ENCODE measurements at places on chromosomes 7 and 10. TPM values are rescaled to one million over a fixed set of nuclear protein-coding genes. Genes with fewer than 3 reads are reported as not detected.

DNA sequence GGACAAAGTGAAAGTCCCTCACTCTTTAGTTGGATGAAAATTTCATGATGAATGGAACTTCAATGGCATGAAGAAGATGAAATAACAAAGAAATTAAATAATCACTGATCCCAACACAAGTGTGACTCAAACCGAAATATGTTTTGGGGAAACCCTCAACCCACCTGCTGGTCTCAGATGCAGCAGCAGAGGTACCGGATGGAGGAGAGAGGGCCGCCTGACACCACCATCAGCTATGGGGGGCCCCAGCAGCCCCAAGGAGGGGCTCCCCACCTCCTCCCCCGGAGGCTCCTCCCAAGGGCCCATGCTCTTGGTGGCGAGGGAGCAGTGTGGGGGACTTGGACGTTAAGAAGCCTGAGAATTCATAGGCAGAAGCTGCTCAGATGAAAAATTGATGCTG, 137.2 kb upstream of the ADARB2 start:
- no peak for DNase-seq

GRCh38 chr7:86980223-86980622, 79.2 kb downstream of the ELAPOR2 start:
- DNase-seq, result no peak

GRCh38 chr7:116626886-116627285, 45.1 kb upstream of the MET start:
- DNase-seq, result no peak

GRCh38 chr10:65864529-65864928, 1061.3 kb upstream of the LRRTM3 start:
- DNase-seq, result no peak

GRCh38 chr7:156223935-156224832, 411.9 kb upstream of the SHH start:
- DNase-seq, result no peak

DNA sequence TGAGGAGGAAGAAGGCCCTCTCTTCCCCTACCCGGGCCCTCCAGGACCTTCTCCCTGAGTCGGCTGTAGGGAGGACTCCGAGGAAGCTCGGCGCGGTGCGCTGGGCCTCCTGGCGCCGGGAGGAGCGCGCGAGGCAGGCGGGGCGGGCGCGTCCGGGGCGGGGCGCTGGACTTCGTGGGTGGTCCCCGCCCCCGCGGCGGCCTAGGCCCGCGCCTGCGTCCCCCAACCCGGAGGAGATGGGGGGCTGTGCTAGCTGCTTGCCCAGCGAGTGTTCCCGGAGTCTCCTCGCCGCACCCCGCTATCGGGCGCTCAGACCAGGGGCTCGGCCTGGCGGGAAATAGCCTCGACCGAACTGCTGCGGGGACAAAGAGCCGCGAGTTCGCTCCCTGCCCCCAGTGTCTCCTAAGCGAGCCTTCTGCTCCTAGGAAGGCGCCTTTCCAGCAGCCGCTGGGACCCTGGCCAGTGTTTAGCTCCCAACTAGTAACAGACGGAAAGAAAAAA, 19.2 kb upstream of the SMO start:
- DNase-seq, result peak; percentile 90

- DNase-seq, result peak; percentile 27
Observed at GRCh38 chr7:4175346-4175973, 506.6 kb upstream of the FOXK1 start.

The IKZF1 gene
- total RNA-seq, result 6.8 TPM

The DKK1 gene
- total RNA-seq, result not detected

The HDAC9 gene
- 42.2 TPM for total RNA-seq

The A1CF gene
- 0.06 TPM for total RNA-seq

All from right cardiac atrium (tissue), 5 donors.